Mammary epithelial cell (primary cell): ENCODE measurements at places on chromosomes 12 and 14.
A peak's percentile ranks its signal among the peaks of the same experiment; 100 is the strongest.

- no peak for DNase-seq
Measured at GRCh38 chr12:22759769-22760674, 135.1 kb downstream of the ETNK1 start.

DNA sequence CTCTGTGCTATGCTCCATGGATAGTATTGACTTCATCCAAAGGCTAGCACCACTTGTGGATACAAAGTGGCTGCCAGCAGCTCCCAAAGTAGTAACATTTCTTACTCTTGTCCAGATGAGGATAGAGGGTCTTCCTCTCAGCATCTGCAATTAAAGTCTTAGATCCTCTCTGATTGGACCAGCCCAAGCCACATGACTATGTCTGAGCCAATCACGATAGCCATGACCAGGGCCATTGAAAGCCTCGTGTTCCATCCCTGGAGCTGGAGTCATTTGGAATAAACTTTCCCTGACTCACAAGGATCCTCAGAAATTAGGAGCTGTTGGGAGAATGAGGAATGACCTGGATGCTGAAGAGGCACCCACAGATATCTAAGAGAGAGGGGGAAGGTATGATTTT lies 28.5 kb upstream of the SLC24A4 start:
- no peak for DNase-seq

GRCh38 chr12:8081251-8081920 lies 688 bp upstream of the NECAP1 start:
- DNase-seq = peak; percentile 17

GRCh38 chr12:118336123-118336522 lies 36.6 kb downstream of the TAOK3 start:
- DNase-seq = no peak

DNA sequence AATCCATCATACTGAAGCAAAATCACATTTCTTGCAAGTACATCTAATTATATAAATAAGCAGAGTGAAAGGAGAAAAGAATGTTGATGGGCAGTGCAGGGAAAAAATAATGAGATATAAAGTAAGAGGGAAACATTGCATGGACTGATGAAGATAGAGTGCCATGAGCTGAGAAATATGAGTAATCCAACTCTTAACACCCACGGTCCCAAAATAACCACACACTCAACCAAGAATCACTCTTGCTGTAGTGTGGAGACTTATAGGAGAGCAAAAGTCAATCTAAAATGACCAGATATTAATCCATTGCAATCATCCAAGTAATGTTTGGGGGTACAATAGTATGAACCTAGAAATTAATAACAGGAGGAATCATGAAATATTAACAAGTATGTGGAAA lies 40.2 kb downstream of the MYF5 start:
- DNase-seq = no peak

DNA sequence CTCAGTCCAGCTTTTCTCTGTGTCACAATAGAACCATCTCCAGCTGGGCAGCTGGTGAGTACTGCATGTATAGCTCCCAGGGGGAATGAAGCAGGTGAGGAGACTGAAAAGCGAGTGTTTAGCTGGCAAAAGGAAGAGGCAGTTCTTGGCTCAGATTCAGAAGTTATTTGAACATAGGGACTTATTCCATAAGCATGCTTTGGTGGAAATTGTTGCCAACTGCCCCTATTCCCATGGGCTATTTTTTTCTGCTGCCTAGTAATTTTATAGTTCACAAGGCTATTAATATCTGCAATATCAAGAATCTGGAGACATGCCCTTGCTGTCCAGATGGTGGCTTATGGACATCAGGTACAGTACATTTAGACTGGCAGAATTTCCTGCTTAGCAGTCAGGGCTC lies 1112.7 kb downstream of the LRFN5 start:
- no peak for DNase-seq

DNA sequence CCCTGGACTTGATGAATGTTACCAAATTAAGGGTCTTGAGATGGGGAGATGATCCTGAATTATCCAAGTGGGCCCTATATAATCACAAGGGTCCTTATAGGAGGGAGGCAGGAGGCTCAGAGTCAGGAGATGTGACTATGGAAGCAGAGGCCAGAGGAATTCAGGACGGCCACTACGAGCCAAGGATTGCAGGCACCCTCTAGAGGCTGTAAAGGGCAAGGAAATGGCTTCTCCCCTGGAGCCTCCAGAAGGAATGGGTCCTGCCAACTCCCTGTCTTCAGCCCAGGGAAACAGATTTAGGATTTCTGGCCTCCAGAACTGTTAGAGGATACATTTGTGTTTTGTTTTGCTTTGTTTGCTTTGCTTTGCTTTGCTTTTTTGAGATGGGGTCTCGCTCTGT lies 8.8 kb downstream of the BDKRB1 start:
- DNase-seq = no peak

DNA sequence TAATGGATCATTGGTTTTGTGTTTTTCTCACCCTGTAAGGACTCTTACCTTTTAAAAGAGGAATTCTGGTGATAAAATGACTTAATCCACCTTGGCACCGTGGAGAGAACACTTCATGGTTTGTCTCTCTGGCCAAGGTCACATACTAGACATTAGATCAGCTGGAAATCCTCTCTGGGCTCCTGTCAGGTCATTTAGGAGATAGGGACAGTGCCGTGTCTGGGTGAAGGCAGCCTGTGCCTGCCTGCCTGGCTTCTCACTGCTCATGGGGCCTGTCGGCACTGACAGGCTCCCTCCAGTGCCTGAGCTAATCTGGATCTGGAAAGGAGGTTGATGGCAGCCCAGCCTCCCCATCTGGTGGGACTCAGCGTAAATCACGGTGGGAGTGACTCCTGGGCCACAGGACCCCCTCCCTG lies 5.7 kb downstream of the CRADD start:
- no peak for DNase-seq

DNA sequence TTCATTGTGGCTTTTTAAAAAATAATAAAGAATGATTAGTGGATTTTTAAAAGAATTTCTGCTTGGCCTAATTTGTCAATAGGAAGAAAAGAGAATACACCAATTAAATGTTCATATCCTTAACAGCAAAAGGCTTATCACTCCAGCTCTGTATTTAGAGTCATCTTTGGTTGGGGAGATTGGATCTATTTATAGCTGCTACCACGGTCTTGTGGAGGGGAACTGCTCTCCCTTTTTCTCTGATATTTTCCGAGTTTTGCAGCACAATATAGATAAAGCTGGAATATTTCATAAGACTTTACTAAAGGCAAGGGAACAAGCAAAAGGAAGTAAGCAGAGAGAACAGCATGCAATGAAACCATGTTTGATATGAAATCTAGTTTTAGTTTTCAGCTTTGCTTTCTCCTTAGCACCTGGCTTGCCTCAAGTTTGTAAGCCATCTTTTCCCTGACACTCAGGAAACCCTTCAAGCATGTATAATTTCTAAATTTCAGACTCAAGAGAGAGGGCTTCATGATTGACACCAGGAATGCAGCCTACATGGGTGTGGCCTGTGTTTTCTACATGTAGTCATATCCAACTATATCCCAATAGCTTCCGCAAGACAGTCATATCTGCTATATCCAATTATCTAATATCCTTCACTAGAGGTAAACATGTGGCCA lies 35.2 kb downstream of the BRMS1L start:
- DNase-seq = no peak

- no peak for DNase-seq
Measured at GRCh38 chr12:34016361-34016760, 5.9 kb upstream of the ALG10 start.

DNA sequence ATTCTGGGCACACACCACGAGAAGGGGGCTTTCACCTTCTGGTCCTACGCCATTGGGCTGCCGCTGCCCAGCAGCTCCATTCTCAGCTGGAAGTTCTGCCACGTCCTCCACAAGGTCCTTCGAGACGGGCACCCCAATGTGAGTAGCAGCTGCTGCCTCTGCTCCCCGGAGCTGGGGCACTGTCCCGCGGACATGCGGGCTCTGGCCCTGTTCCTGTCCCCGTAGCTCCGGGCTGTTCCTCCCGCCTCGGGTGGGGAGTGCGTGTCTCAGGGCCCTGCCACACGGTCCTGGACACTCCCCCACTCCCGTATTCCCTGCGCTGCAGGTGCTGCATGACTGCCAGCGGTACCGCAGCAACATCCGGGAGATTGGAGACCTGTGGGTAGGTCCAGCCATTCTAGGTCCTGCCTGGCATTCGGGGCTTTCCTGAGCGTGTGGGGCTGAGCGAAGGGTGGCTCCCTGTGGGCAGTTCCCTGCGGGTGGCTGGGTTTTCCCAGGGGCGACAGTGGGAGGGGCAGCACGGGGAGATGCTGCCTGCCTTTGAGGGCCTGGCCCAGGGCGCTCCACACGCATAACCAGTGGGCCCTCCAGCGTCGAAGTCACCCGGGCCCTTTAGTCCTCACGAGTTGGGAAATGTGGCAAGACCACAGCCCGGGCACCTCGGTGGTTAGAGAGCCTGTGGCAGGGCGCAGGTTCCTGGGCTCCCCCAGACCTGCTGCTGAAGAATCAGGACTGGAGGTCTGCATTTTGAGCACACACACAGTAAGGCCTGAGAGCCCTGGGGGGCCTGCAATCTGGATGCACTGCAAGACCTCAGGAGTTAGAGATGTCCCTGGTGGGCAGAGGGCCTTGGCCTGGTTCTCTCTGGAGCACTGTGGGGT lies 13.5 kb downstream of the HIP1R start:
- no peak for DNase-seq

DNA sequence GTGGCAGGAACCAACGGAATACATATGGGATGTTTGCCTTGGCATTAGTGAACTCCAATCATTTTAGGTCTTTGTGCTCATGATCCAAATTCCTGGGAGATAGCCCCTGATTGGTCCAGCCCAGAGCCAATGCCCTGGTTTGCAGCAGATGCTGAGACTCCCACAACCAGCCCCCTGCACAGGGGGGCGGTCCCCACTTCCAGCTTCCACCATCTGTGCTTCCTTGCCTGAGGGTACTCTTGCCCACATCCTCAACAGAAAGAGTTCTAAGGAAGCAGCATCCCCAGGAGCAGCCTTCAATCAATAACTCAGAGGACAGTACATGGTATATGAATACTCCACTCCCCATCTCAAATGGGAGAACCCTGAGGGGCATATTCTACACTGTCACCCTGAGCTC lies 39.7 kb upstream of the FICD start:
- DNase-seq = no peak

DNA sequence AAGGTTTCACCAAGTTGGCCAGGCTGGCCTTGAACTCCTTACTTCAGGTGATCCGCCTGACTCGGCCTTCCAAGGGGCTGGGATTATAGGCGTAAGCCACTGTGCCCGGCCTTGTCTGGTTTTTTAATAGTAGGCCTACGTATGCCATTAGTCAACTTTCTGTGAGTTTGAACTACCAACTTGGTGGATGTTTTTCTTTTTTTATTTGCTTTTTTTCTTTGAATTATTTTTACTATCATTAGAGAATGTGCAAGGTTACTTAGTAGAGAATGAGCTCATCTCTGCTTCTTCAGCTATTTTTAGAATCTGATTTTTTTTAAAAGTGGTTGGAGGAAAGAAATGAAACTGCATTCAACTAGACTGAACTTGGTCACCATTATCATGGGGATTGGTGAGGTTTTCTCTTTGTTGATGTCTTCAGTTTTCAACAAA lies 51.4 kb downstream of the HMGA2 start:
- DNase-seq = no peak

- no peak for DNase-seq
Measured at GRCh38 chr12:93938317-93938716, 210.1 kb upstream of the PLXNC1 start.

DNA sequence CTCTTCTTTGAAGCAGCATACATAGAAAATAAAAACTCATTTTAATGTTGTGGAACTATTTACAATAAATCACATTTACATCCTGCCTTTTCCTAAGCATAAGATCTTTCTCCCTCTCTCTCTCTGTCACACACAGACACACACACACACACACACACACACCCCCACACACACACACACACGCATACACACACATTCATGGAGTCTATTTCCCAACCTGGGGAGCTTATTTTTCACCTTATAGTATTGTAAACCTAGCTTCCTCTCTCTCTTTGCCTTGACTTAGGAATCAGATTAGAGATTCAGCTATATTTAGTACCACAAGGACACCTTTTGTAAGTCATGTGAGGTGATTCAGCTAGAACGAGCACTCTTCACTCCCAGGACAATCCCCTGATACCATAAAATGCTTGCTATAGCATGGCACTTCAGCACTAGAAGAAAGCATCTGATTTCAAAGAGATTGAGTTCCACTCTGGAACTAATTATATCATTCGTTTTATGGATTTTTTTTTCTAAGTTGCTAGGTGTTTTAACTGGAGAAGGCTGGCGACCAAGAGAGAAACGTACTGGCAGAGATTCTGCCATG lies 23.6 kb downstream of the TMEM30B start:
- no peak for DNase-seq

- DNase-seq = no peak
Measured at GRCh38 chr12:95202691-95203486, 14.4 kb downstream of the FGD6 start.

DNA sequence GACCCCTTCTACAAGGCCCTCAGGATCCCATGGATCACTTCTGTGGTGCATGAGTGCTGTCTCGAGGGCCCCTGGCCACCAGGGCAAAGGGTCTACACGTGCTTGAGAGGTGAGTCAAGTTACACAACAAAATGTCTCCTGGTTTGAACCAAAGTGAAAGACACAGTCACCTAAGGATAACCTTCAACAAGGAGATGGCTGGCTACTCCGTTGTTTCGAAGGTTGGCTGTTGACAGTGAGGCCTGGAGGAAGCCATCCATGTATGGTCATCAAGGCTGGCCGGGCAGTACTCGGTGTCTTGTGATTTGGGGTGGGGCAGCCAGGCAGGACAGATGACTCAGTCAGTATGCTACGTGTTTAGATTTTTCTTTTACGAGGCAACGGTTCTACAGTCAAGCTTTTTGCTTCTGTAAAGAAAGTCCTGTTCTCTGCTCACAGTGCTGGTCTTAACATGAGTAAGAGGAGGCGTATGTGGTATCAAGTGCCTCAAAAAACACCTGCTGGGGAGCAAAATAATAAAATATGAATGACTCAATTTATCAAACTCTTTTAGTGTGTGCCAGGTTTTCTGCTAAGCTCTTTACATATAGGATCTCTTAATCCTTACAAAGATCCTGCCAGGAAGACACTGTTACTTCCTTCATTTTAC lies 18.0 kb upstream of the NT5DC3 start:
- DNase-seq = peak; percentile 99

- DNase-seq = no peak
Measured at GRCh38 chr14:42633504-42634095, 1026.9 kb downstream of the LRFN5 start.

DNA sequence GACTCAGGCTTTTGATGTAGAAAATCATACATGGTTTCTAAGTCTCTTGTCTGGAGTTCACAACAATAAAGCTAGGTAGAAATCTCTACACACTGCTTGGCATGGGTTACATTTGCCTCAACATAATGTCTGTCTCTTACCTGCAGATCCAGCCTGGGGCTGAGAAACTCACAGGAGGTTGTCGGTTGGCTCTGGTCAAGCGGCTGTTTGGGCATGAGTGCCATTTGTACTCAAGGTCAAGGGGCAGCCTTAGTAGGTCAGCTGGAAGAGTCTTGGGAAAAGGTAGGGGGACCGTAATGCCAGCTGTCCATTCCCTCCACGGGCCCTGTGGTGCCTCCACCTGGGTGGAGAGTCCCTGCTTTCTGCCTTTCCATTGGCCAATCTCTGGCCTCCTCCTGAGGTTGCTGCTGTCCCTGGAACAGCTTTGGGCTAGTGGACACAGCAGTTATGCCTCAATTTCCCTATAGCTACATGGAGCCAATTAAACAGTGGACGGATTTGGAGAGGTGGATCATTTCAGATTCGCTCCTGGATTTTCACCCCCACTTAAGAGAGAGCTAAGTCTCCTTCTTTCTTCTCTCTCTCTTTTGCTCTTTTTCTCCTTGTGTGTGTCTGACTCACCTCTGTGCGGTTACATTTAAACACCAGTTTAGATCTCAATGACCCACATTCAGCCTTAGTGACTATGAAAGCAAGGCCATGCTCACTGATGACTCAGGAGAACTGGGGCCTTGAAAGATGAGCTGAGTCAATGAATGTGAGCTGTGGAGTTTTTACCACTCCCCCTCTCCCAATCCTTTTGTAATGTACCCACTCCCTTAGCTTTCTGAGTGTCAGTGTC lies 132.8 kb upstream of the HIF1A start:
- DNase-seq = peak; percentile 100
